Stimulated activated CD8-positive, alpha-beta memory T cell treated with anti-CD3 and anti-CD28 coated beads, Interleukin-4, amount 100 ng/mL, for 48 hours (primary cell): ENCODE measurements at places on chromosomes 4 and X.

DNA sequence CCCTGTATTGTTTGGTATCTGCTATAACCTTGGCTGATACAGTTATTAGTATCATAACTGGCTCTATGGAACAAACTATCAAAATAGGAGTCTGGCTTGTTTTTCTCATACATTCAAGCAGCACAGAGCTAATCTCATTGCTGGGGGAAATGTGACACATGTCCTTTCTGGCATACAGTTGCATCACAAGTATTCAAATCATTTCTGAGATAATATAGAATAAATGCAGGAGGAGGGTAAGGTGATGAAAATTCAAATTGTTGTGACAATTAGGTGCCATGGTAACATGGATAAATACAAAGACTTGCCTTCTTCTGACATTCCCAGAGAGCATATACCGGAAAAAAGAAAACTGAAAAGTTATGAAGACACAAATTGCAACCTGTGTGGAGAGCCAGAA, 2706.8 kb downstream of the ARAP2 start:
- no peak for DNase-seq

- DNase-seq = no peak
Observed at GRCh38 chr4:17323554-17324385, 188.1 kb downstream of the QDPR start.

- no peak for DNase-seq
Observed at GRCh38 chr4:86586626-86587380, 7.3 kb upstream of the PTPN13 start.

GRCh38 chr4:44221407-44221806, 227.2 kb downstream of the KCTD8 start:
- no peak for DNase-seq

DNA sequence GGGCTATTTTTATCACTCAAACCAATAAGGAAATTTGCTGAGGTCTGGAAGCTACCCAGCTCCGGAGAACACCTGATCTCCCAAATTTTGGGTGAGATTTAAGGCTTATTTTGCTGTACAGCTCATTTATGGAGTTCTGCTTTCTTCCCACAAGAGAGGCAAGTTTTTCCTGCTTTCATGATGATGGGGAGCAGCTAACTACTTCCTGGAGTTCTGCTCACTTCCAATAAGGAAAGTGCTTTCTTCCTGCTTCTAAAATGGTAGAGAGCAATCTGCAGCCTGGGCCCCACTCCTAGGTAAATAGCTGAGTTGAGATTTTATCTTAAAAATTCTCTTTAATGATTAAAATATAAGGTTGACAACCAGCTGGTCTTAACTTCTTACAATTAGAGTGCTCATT, 606.0 kb upstream of the HTR2C start:
- no peak for DNase-seq

DNA sequence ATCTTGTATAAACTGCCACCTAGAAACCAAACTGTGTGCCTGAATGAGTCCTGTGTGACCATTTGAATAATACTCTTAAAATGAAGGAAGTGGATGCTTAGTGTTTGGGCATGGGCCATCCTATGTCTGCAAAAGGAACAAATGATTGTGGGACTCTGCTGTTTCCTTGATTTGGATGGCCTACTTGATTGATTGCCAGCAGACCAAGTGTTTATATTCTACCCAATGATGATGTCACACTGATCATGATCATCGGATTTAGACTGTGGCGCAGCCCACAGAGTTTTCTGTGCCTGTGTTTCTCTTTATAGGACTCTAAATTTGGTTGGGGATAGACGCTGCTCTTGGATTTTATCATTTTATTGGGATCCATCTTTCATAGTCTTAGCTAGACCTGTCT, 4.4 kb downstream of the SEPTIN11 start:
- no peak for DNase-seq

- no peak for DNase-seq
Observed at GRCh38 chrX:136616987-136617685, 30.8 kb upstream of the CD40LG start.

GRCh38 chrX:14344172-14344940, 185.0 kb upstream of the GLRA2 start:
- DNase-seq = no peak

- peak; percentile 19 for DNase-seq
Observed at GRCh38 chr4:6889736-6890324, 19.8 kb upstream of the TBC1D14 start.

- no peak for DNase-seq
Observed at GRCh38 chrX:110750526-110751189, 45.0 kb downstream of the CHRDL1 start.

- DNase-seq = no peak
Observed at GRCh38 chr4:171793723-171794122, 19.5 kb upstream of the GALNTL6 start.

- DNase-seq = no peak
Observed at GRCh38 chr4:20681271-20681670, 19.0 kb upstream of the PACRGL start.

GRCh38 chrX:84248226-84248625, 60.2 kb upstream of the RPS6KA6 start:
- no peak for DNase-seq

DNA sequence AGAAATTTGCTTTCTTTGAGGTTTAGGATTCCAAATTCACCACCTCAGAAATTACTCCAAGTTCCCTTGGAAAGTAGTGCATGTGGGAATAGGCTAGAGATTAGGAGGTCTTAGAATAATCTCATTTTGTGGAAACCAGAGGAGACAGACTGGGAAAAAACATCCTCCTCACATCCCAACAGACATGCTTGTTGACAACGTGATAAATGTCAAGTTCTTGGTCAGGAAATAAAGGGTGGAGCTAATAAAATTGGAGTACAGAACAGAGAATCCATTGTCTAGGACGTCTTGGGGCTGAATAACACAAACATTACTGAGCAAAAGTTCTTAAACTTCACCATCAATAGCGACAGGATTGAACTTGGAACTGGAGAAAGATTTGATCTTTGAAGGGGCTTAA, 233.4 kb downstream of the PABPC4L start:
- DNase-seq = no peak

GRCh38 chr4:77880784-77881183, 18.2 kb downstream of the MRPL1 start:
- DNase-seq = no peak

DNA sequence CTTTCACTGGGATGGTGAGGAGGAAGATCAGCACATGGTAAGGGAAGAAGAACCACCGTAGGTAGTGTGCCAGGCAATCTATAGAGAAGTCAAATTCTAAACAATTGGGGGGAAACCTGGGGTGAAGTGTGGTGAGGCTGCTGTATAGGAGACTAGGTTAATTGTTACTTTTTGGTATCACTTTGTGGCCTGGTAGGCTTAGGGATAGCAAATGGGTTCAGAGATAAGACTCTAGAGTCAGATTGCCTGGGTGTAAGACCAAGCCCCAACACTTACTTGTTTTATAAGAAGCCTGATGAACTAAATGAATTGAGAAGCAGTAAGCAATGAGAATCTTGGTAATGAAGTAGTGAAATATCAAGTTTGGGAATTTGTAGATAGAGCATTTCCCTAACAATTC, 8.7 kb downstream of the SMAD1 start:
- no peak for DNase-seq

GRCh38 chr4:156472624-156473023, 499.0 kb downstream of the PDGFC start:
- DNase-seq = no peak

- no peak for DNase-seq
Observed at GRCh38 chr4:147704846-147705245, 20.9 kb upstream of the PRMT9 start.

DNA sequence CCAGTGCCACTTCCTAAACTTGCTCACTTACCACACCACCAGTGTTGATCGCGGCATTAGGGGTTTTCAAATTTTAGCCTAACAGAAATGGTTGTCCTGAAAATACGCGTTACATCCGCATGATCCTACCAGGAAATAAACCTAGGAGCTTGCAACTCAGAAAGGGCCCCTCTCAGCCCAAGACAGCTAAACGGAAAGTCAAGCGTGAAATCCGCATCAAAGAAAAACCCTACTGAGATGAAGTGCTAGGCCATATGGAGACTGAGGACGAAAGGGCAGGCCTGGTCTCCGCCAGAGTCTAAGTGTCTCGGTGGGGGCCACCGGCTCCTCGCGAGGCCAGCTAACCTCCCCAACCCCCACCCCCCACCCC, 626 bp downstream of the YTHDC1 start:
- no peak for DNase-seq

GRCh38 chrX:153948847-153949805, 4.7 kb upstream of the RENBP start:
- no peak for DNase-seq

GRCh38 chr4:92101737-92102172, 202.0 kb upstream of the GRID2 start:
- no peak for DNase-seq

GRCh38 chrX:17818726-17819125, 42.4 kb downstream of the RAI2 start:
- DNase-seq = no peak

- DNase-seq = peak; percentile 61
Observed at GRCh38 chr4:25925486-25926201, 11.6 kb downstream of the SMIM20 start.

GRCh38 chr4:48047421-48047844, 30.9 kb downstream of the NIPAL1 start:
- peak; percentile 89 for DNase-seq

- no peak for DNase-seq
Observed at GRCh38 chrX:8319359-8319758, 145.3 kb upstream of the VCX3B start.

DNA sequence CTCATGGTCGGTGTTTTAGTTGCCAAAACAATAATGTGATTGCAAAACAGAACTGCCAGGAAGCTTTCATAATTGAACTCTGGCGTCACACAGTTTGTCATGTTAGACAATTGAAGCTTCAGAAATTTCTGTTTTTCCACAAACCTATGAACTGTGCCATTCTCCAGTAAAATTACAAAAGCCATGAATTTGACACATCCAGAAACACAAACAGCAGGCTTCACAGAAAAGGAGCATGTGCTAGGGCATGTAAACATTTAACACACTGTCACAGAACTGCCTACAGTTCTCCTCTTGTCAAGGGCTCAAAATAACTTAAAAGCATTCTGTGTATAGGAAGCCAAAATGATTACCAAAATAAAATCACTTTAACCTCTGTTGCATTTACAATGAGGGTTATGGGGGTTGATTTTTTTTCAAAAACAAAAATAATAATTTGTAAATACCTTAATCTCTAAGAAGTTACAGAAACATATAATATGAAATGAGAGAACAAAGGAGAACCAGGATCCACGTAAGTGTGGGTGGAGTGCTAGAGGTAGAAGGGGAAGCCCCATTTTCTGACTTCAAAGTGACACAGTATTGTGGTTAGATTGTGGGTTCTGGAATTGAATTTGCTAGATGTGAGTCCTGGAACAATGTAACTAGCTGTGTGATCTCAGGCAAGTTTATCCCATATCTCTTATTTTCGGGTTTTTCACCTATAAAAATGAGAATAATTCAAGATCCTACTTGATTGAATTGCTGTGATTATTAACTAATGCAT, 295.0 kb downstream of the CENPC start:
- DNase-seq = no peak

- no peak for DNase-seq
Observed at GRCh38 chr4:100083289-100083688, 107.0 kb downstream of the DDIT4L start.

DNA sequence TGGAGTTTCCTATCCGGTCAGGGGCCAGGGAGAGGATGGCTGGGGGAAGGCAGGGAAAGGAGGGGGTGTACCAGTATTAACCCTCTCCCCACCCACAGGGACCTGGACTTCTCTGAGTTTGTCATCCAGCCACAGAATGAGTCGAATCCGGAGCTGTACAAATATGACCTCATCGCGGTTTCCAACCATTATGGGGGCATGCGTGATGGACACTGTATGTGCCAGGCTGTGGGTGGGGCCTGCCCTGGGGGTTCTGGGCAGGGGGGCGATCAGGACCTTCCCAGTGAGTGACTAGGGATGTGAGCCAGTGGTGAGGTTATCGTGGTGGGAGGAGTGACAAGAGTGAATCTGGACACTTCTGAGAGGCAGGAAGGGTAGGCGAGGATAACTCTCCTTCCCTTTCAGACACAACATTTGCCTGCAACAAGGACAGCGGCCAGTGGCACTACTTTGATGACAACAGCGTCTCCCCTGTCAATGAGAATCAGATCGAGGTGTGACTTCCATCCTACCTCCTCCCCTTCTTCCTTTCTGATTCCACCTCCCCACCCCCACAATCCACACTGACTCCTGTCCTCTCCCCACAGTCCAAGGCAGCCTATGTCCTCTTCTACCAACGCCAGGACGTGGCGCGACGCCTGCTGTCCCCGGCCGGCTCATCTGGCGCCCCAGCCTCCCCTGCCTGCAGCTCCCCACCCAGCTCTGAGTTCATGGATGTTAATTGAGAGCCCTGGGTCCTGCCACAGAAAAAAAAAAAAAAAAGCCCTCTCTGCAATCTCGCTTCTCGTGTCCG, 14.6 kb downstream of the USP11 start:
- DNase-seq = peak; percentile 44

DNA sequence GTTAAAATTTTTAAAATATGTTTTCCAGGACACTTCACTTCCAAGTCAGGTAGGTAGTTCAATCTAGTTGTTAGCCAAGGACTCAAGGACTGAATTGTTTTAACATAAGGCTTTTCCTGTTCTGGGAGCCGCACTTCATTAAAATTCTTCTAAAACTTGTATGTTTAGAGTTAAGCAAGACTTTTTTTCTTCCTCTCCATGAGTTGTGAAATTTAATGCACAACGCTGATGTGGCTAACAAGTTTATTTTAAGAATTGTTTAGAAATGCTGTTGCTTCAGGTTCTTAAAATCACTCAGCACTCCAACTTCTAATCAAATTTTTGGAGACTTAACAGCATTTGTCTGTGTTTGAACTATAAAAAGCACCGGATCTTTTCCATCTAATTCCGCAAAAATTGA, 49.7 kb downstream of the XIAP start:
- no peak for DNase-seq
